ENCODE measurements at places on chromosomes 4 and X.

DNA sequence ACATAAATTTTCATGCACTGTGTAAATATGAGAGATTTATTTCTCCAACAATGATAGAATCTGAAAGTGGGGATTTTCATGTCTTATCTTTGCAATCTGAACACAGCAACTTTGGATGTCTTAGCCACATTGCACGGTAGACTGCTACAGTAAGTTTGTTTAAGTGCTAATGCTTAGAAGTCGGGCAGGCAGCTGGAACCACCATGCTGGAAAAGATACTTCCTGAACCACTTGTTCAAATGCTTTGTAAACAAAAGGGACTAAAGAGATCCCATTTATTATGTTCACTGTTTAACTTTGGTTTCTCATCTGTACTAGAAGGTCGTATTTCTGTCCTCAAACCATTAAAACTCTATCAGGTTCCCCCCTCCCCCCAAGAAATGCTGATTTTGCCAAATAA, 555.9 kb upstream of the DIPK2B start:
- no peak for DNase-seq

GRCh38 chr4:185108669-185109068, 34.4 kb upstream of the SLC25A4 start:
- DNase-seq: no peak

DNA sequence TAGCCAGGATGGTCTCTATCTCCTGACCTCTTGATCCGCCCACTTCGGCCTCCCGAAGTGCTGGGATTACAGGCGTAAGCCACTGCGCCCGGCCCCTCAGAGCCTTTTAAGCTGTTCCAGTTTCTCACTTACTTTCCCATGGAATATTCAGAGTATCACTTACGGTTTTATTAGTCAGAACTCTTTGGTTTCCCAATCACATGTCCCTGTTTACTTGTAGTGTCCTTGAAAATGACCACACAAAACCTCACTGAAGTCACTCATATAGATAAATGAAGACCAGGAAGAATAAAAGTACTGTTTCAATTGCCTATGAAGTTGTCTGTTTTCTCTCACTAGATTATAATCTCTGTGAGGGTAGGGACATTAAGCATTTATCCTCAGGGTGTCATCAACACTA, 217.2 kb upstream of the HCCS start:
- no peak for DNase-seq

DNA sequence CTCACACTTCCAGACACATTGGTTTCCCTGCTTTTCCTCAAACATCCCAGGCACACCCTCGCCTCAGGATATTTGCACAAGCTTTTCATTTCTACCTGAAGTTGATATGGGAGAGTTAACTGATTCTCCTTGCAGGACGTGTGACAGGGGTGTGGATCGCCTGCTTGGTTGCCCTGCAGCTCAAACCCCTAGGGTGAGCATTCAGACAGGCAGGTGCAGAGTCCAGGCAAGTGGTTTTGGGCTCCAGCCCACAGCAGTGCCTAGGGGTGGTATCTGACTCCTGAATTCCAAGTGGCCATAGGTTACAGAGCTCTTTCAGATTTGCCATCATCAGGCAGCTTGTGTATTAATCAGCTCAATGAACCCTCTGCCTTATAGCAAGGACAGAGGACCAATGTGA, 1104.2 kb upstream of the IGFBP7 start:
- DNase-seq: no peak

- DNase-seq: no peak
Measured at GRCh38 chr4:7462509-7462971, 27.8 kb upstream of the PSAPL1 start.

DNA sequence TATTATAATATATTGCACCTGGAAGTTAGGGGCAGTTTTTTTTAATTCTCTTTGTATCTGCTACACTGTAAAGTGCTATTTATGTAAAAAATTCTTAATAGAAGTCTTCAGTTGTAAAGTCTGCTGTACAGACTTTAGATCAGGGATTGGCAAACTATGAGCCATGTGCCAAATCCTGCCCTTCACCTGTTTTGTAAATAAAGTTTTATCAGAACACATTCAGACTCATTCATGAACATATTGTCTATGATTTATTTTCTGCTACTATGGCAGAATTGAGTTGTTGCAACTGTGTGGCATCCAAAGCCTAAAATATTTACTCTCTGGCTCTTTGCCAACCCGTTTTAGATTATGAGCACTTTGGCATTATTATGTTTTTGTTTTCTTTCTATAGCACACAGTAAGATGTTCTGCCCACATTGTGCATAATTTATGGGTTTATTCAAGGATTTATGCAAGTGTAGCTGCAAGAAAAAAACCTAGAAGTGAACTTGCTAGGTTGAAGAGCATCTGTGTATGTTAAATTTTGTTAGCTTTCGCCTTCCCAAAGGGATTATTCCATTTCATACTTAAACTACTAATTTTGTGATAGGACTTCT, 56.9 kb downstream of the CLCN3 start:
- no peak for DNase-seq

- no peak for DNase-seq
Measured at GRCh38 chrX:102672856-102673255, 21.6 kb downstream of the GPRASP1 start.

DNA sequence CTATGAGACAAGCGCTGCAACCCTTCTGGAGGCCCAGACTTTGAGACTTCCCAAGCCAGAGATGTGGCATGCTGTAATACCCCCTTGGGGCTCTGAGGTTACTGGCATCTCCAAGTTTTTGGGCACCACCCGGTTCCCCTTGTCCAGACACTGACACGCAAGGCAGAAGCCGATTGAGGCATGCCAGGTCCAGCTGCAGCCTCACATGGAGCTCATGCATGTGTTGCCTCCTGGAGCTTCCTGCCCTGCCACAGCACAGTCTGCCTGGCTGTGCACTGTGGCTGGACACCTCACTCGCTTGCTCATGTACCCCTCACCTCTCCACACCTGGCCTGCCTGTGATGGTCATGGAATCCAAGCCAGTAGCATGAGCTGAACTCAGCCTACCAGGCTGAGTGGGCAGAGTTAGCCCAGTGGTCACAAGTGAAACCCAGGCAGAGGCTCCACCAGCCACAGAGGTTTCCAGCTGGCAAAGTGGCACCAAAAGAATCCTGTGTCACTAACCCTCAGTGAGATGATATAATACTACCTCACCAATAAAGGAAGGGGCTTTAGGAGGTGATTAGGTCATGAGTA, 789.2 kb upstream of the INTU start:
- no peak for DNase-seq

- no peak for DNase-seq
Measured at GRCh38 chr4:88908003-88908402, 149.0 kb downstream of the FAM13A start.

Measured in stimulated activated CD8-positive, alpha-beta memory T cell treated with anti-CD3 and anti-CD28 coated beads, Interleukin-15, amount 100 ng/mL, for 48 hours (primary cell).